ENCODE measurements at places on chromosomes 16 and 17.
A peak's percentile ranks its signal among the peaks of the same experiment; 100 is the strongest.

GRCh38 chr16:18013863-18014262 is 322.7 kb downstream of the NPIPA8 start:
- DNase-seq = no peak

GRCh38 chr16:85752511-85753420 is 1.9 kb upstream of the C16orf74 start:
- peak; percentile 17 for DNase-seq

- DNase-seq = no peak
Measured at GRCh38 chr17:82835122-82835521, 4.7 kb downstream of the ZNF750 start.

DNA sequence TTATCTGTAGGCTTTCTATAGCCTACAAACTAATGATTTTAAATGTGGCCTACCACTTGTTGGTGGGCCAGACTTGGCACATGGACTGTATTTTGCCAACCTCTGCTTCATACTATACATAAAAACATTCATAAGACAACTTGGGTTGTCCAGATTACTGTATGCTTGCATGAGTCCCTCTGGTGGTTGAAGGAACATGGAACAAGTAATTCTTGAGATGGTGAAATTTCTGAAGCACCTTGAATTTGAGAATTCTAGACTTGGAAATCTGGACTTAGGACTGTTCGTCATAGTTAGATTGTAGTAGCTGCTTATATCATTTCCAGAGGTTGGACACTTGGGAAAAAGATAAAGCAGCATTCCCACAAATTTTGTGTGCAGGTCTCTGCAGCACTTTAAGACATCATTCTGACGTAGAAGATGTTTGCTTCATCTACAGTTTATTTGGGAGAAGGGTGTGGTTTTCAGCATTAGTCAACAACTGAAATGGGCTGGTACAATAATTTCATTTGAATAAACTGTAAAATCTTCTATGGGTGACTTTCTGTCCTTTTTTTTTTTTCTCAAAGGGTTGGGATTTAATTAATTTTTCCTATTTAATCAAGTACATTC is 31.2 kb downstream of the NFATC3 start:
- no peak for DNase-seq

DNA sequence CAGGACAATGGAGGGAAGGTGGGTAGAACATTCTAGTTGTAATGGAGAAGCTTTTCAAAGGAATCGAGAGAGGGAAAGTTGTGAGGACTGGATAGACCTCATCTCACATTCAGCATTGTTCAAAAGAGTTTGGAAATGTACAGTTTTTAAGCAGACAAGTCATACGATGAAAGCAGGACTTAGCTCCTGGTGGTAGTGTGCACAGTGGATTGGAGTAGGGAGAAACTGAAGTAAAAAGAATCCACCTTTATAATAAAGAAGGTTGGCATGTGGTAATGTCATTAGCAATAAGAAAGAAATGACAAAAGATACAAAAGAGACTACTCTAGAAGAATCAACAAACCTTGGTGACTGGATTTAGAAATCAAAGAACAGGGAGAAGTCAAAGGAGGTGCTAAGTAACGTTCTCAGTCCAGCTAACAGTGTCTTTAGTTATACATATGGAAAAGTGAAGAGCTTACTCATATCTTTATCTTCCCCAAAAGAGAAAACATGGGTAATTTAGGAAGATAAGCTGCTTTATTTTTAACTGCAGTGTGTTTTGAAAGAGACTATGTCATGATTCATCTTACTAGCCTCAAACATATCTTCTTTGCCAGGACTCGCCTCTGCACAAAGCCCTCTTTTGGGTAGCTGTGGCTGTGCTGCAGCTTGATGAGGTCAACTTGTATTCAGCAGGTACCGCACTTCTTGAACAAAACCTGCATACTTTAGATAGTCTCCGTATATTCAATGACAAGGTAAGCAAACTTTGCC is 18.7 kb upstream of the EVI2A start:
- no peak for DNase-seq

GRCh38 chr16:50555269-50555875 is 7.2 kb downstream of the NKD1 start:
- DNase-seq = no peak

DNA sequence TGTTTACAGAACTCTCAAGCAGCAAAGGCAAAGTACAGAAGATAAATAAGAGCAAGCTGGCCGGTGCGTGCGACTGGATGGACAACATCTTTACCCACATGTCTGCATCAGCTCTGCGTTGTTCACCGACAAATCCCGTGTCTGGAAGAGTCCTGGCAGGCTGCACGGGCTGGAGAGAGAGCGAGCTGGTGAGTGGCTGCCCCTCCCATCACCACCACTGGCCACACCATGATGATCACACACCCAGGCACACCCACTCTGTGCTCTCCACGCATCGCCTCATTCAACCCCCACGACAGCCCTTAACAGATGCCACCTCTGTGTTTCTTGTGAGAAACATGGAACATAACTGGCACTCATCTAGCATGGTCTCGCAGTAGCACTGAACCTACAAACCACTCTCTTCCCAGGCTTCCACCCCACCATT is 59.2 kb downstream of the ANKRD11 start:
- no peak for DNase-seq

DNA sequence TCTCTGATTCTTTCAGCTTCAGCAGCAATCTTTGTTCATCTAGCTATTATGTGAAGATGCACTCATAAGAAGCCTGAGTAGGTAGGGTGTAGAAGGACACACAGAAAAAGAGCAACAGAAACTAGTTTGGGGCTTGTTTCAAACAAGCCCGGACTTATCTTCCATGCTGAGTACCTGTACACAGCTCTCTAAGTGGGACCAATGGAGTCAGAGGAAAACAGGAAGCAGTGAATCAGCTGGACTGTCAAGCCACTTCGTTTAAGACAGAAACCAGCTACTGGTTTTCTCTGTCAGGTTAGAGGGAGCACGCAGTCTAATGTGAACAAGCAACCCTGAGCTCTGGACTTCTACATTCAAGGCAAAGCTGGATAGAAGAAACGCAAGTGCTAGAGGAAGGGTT is 16.0 kb downstream of the MAP2K6 start:
- no peak for DNase-seq

DNA sequence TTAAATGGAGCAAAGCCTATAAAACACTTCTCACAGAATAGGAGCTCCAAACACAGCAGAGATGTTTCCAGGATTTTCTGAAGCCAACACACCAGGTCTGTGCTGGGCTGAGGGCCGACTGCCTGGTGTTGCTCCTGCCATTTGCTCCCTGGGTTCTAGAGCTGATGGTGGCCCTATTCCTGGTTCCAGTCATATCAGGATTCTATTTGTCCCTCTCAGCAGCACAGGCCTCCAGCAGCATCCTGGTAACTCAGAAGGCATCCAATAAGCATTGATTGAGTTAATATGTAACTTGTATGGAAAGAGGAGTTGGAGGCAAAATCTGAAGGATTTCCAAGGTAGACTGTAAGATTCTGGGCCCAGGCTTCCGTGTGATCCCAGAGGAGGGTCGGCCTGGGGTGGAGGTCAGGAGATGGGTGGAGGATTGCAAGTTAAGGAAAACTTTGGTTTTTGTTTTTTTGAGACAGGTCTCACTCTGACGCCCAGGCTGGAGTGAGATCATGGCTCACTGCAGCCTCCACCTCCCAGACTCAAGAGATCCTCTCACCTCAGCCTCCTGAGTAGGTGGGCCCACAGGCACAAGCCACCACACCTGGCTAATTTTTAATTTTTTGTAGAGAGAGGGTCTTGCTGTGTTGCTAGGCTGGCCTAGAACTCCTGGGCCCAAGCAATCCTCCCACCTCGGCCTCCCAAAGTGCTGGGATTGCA is 5.7 kb downstream of the NUPR1 start:
- no peak for DNase-seq

DNA sequence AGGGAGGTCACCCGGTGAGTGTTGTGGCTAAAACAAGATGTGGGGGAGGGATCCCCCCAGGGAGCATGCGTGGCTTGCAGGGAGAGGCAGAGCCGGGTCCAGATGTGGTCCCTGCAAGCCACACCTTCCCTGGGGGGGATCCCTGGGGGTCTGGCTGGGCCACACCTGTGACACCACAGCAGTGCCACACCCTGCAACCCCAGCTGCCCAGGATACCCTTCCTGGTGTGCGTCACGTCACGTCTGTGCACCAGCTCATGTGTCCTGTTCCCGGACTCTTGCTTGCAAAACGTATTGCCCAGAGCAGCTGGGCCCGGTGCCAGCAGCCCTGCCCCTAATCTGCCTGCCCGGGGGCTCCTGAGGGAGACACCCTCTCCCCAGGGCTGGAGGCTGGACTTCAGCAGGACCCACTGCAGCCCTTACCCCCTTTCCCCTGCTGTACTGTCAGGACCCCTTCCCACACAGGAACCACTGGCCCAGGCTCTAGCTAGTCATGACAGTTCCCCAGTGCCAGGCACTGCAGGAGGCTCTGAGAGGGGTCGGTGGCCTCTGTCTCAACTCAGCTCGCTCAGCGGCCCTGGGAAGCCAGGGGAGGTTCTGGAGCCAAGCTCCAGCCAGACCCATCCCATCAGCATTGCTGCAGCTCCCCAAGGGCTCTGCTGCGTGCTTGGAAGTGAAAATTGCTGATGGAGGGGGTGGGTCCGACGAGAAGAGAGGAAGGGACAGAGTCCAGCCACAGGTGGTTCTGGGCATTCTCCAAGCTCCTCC is 25.8 kb upstream of the ACSF3 start:
- DNase-seq = no peak

DNA sequence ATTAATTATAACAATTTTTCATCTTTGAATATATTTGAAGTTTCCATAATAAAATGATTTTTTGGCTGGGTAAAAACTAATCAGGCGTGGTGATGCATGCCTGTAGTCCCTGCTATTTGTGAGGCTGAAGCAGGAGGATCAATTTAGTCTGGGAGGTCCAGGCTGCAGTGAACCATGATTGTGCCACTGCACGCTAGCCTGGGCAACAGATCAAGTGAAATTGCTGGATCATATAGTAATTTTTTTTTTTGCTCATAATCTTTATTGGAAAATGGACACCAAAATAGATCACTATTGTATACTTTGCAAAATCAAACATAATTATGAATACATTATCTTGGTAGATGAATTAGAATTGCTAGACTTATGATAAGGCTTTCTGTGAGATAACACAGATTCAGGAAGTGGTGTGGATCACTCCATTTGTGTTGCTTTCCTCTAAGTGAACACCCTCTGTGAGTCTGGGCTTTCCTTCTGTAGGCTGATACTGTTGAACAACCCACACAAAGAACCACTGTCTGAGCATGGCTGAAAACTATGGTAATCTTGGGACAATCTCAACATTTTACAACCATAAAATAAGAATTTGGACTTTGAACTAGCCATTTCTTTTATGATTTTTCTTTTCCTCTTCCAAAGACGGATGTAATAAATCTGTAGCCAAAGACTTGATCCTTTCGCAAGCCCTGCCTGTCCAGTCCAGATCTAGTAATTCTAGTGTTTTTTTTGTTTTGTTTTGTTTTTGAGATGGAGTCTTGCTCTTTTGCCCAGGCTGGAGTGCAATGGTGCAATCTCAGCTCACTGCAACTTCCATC is 5.6 kb upstream of the ST3GAL2 start:
- DNase-seq = no peak

DNA sequence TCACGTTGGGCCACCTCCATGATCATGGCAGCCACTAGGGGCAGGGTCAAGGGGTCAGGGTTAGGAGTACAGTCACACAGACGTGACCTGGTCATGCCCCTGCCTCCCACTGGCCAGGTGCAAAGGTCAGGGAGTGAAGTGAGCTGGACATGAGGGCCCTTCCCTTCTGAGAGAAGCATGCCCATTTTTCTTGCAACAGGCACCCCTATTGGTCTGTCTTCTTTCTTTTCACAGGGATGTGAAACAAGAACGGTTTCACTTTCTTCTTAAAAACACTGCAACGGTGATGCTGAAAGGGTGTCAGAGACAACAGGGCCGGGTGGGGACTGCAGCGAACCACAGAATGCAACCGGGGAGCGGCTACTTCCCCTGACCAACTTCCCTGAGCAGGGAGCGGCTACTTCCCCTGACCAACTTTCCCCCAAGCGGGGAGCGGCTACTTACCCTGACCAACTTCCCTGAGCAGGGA is 52.1 kb upstream of the DOC2B start:
- DNase-seq = no peak

DNA sequence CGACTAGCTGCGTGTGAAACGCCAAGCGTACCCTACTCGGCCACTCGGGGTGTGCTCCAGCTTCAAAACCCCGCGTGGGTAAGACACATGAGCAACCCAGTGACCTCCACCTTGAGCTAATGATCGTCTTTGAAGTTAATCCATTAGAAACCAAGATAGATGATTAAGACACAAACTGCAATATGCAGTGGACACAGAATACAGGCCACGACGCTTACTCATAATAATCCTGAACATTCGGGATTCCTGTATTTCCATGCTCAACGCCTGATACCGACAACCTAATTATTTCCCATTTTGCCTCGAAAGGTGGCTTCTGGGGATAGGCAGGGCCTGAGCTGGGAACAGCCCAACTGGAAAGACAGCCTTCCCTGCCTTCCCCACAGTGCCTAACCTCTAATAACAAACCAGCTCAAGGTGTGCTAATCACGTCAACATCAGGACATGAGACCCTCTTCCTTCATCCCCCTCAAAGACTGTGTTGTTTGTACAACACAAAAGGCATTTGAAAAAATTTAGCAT is 504 bp upstream of the COPRS start:
- DNase-seq = no peak

GRCh38 chr17:35011671-35012216 is 31.4 kb downstream of the LIG3 start:
- DNase-seq = no peak

Measured in NCI-H2029 treated with DMSO at 0.1 percent for 48 hours (cell line).